ENCODE measurements at places on chromosomes 1 and 21.

GRCh38 chr21:45632160-45632559 lies 11.4 kb upstream of the PCBP3 start:
- DNase-seq: no peak

DNA sequence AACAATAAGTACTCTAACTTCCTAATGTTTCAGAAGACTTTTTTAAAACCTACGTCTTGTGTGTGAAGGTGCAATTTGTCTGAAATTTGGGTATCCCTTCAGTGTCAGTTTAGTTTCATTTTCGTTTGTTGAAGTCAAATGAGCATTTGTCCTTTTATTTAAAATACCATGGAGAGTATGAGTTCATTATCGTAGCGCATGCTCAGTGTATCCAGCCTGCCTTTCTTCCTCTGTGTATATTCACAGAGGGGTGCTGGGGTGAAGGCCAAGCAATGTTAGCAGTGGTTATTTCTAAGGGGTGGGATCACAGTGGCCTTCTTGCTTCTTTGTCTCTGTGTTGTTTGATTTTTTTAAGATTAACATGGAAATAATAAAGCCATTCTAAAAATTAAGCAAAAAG lies 43.2 kb downstream of the CNN3 start:
- no peak for DNase-seq

- no peak for DNase-seq
These were observed 59.5 kb upstream of the KDM4A start for GRCh38 chr1:43590388-43590925.

GRCh38 chr1:87826681-87827251 lies 498.1 kb downstream of the LMO4 start:
- no peak for DNase-seq

DNA sequence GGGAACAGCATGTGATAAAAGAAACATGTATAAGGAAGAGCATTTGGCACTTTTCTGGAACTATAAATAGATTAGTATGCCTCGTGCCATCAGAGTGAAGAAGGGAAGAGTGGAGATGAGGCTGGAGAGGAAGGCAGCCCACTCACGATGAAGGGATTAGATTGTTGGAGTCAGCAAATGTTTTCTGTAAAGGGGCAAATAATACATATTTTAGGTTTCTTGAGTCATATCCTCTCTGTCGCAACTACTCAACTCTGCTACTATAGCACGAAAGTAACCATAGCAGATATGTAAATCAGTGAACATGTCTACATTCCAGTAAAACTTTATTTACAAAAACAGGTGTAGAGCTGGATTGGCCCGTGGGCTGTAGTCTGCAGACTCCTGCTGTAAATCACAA lies 147.8 kb downstream of the TENT5C start:
- no peak for DNase-seq

DNA sequence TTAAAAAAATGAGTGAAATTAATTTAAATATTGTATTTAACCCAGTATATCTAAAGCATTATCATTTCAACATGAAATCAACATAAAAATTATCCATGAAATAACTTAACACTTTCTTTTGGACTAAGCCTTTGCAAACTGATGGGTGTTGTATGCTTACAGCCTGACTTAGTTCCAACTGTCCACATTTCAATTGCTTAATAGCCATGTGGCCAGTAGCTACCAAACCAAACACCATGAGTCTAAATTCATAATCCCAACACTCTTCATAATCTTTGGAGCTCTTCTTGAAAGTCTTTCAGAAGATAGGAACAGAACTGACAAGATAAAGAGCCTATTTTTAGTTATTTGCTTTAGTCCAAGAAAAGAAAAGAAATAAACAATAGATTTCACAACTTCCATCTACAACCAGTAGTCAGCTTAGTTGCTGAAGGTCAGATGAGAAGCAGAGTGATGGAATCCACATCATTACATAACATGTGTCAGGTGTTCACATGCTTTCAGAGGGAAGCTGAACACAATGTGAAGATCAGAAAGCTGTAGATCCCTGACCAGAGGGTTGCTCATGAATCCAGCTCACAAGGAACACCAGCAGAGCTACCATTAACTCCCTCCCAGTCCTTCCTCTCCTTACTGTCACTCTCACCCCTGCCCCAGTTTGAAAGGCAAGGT lies 144.0 kb upstream of the ZNF648 start:
- no peak for DNase-seq

Measured in left renal pelvis (tissue), 4 donors.